ENCODE measurements at places on chromosomes 11 and 22.

GRCh38 chr22:19520007-19520406 is 4.2 kb downstream of the CLDN5 start:
- DNase-seq: no peak

GRCh38 chr11:96187822-96188221 is 155.2 kb downstream of the MAML2 start:
- peak; percentile 90 for DNase-seq

GRCh38 chr11:102318469-102318868 is 1.2 kb downstream of the BIRC3 start:
- no peak for DNase-seq

DNA sequence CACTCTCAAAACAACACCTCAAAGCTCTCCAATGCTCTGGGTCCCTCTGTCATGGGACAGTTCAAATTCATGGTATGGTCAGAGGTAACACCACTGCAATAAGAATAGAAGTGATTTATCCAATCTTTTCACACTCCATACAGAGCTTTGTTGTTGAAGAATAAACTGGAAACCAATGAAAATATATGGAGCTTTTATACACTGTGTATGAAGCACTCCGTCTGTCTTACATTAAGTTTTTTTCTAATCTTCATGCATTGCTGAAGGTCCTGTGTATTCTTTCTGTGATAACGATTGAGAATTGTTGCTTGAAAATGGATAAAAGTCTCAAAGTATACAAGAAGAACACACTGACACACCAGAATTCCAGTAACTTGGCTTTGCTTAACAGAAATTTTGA is 603.7 kb upstream of the LUZP2 start:
- DNase-seq: no peak

- DNase-seq: no peak
Measured at GRCh38 chr11:95426823-95427462, 195.9 kb upstream of the SESN3 start.

GRCh38 chr11:12399355-12399754 is 22.0 kb downstream of the PARVA start:
- peak; percentile 80 for DNase-seq

DNA sequence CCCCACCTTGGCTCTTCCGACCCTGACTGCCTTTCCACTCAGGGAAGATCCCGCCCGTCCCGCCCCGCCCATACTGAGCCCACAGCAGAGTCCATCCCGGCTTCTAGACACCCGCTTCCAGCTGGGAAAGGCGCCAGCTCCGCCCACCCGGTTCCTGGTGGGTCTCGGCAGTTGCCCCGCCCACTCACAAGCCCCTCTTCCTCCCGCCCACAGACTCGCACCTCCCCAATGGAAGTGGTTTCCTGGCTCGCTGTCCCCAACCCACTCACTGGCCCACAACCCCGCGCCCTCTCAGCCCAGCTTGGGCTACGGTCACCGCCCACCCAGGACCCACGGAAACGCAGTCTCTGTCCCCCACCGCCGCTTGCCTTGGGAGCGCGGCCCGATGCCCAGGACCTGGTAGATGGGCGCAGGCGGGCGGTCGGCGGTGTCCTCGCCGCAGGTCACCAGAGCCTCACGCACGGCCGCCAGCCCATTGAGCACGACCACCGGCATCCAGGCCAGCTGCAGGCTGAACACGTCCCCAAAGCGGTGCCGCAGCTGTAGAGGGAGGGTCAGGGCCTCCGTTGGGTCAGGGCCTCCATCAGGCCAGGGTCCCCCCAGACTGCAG is 22.2 kb upstream of the CYP2D6 start:
- no peak for DNase-seq

GRCh38 chr11:15295695-15296094 is 181.0 kb downstream of the INSC start:
- DNase-seq: no peak

- DNase-seq: no peak
Measured at GRCh38 chr11:128827191-128827893, 39.8 kb downstream of the KCNJ1 start.

GRCh38 chr22:31239771-31240370 is 27.8 kb downstream of the LIMK2 start:
- peak; percentile 73 for DNase-seq

- DNase-seq: no peak
Measured at GRCh38 chr11:45212566-45213315, 66.3 kb downstream of the PRDM11 start.

GRCh38 chr11:2091112-2091746 is 48.0 kb downstream of the IGF2 start:
- DNase-seq: no peak

- no peak for DNase-seq
Measured at GRCh38 chr22:48803948-48804810, 1023.5 kb downstream of the BRD1 start.

DNA sequence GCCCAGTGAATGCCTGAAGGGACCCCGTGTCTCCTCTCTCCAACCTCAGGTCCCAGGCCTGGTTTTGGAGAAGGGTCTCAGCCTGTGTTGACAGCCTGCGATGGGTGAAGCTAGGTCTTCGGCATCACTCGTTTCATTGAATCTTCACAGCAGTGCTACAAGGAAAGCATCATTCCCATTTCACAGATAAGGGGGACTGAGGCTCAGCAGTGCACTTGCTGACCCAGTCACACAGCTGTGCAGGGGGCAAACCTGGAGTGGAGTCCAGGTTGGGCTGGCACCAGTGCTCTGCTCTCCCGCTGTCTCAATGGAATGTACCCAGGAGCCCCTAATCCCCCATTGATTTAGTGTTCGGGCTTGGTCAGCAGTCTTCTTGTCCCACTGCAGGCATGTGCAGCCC is 10.9 kb upstream of the YWHAH start:
- no peak for DNase-seq

DNA sequence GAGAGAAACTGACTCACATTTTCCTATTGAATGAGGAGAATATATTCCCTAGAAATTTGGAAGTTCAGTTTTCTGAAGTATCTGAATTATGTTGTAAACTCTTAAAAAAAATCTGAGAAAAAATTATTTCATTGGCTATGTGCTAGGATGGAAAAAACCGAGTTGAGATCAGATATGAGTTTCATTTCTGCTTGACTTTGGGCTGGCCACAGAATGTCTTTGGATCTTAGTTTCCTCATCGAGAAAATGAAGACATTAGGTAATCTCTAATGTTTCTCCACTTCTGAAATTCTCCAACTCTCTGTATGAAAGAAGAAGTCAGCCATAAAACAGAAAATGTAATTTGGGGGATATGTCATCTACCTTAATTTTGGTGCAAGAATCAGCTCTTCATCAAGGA is 28.8 kb downstream of the SLN start:
- no peak for DNase-seq

- DNase-seq: no peak
Measured at GRCh38 chr11:69918231-69918937, 99.2 kb upstream of the FGF3 start.

DNA sequence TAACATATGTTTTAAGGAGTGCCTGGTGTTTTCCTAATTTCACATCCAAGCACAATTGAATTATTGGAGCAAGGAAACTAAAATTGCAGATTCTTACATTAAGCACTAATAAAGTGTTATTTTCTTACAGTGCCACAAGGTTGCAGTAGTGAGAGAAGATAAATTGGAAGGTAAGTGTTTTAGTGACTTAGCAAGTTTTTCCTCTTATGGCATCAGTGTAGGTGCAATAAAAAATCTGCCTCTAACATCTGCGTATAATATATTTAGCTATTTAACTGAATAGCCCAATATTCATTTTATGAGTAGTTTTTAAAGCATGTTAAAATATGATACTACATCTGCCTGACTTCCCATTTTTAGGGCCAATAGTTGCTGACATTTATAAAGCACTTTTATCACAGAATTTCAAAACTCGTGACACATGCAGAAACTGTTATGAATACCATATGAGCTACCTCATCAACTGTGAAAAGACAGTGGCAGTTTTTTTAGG is 19.0 kb downstream of the POLD3 start:
- DNase-seq: peak; percentile 79

DNA sequence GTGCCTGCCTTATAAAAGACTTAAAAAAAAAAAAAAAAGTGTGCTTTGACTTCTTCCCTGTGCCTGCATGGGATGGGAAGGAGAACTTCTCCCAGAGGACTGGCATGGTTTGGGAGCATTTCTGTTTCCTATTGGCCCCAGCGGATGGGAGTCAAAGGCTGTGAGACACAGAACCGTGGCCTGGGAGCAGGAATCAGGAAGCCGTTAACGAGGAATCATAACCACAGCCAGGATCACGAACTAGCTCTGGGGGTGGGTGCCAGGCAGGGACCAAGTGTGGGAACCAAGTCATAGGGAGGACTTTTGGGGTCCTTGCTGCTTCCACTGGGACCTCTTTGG is 526 bp downstream of the C1QTNF6 start:
- DNase-seq: peak; percentile 61

DNA sequence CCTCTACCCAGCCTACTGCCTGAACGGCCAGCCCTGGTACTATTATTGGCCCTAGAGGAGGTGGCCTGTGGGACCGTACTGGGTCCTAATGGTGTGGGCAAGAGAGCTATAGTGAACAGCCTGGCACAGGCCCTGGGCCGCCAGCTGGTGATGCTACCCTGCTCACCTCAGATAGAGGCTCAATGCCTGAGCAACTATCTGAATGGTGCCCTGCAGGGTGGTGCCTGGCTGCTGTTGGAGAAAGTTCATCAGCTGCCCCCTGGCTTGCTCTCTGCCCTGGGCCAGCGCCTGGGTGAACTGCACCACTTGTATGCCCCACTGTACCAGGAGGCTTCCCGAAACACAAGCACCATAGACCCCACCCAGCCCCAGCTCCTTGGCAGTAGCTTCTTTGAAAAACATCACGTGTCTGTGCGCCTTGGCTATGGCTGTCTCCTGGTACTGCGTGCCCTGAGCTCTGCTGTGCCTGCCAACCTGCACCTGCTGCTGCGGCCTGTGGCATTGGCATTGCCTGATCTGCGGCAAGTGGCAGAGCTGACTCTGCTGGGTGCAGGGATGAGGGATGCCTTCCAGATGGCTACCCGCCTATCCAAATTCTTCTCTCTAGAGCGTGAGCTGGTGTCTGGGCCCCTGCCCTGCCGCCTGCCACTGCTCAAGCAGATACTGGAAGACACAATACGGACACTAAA is 49.0 kb downstream of the DNHD1 start:
- DNase-seq: no peak

GRCh38 chr11:72229925-72230763 is 5.6 kb downstream of the INPPL1 start:
- no peak for DNase-seq

GRCh38 chr11:60984636-60985035 is 13.2 kb downstream of the CD6 start:
- no peak for DNase-seq

DNA sequence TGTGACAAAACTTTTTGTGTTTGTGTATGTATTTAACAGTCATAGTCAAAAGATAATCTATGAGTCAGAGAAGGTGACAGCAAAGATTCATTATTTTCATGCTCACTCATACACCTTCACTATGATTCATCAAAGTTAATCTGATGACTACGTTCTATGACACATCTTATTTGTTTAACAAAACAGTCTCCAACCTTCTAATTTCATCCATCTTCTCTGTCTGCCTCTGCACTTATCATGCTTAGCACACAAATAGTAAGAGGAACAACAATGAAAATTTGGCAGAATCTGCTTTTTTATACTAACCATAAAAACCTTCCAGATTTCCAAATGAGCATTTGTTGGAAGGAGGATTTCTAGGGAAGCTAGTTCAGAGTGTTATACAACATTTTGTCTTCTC is 568.9 kb downstream of the LUZP2 start:
- DNase-seq: no peak

GRCh38 chr11:126188332-126189108 is 22.9 kb downstream of the RPUSD4 start:
- DNase-seq: no peak

DNA sequence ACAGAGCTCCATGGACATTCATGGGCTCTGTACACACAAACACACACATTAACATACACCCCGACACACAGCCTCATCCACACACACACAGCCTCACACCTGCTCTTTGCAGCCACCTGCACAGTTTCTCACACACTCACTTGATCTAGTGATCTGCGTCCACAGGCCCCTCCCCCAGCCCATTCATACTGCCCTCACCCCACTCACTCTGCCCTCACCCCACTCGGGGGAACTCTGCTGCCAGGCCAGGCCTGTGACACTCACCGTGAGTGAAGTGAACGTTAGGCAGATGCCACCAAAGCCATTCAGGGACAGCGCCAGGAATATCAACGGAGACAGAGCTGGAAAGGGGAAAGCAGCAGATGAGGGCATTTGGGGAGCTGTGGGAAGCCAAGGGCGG is 15.0 kb downstream of the SLC43A1 start:
- DNase-seq: no peak

DNA sequence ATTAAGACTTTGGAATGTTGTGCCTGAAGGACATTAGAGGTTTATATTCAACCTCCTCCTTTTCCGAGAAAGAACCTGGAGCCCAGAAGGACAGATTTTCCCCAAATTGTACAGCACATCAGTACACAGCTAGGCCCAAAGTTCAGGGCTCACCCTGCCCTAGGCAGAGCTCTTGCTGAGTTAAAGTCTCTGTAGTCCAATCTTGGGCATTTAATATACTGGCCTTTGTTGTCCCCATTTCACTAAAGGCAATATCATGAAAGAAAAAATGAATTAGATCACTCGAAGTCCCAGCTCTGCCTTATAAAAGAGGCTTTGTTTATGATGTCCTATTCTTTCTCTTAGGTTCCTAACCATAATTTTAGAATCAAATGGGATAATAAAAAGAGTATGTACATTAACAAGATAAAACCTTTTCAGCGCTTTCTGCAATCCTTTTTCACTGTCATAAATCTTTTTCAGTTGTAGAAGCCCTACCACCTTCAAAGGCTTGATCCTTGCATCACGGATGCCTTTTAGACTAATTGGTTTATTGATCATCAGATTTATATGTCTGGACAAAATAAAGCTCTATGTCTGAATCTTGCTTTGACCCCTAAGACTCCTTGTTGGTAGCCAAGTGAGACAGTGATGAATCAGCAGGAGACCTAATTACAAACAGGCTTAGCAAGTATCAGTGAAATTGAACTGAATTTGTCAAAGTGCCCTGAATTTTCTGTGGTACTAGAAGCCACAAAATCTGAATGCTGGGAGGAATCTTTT is 39.8 kb downstream of the RELT start:
- DNase-seq: no peak

GRCh38 chr11:117544130-117544800 is 216.6 kb downstream of the CEP164 start:
- no peak for DNase-seq

- DNase-seq: peak; percentile 33
Measured at GRCh38 chr11:79397252-79397651, 43.6 kb downstream of the TENM4 start.

GRCh38 chr11:83676056-83676601 is 390.0 kb upstream of the CCDC90B start:
- no peak for DNase-seq

DNA sequence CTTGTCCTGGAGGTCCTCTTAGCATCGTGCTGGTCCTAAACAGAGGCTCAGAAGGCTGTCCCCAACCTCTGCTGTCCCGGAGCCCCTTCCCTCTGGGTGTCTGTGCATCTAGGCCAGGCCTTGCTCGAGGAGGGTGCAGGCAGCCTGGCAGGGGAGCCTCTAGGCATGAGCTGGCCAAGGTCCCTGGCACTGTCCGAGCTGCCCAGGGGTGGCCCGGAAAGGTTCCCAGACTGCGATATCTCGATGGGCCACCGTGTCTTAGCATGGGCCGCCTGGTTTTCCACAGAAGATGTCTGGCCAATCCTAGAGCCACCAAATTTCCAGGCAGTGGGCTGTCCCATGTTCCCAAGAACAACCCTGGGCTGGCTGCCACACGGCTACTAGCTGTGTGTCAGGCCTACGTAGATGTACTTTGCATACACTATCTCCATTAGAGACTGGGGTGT is 24.6 kb upstream of the SMIM38 start:
- no peak for DNase-seq

- peak; percentile 75 for DNase-seq
Measured at GRCh38 chr22:20298803-20299745, 20.8 kb downstream of the DGCR6L start.

GRCh38 chr11:115539844-115540243 is 35.6 kb upstream of the CADM1 start:
- no peak for DNase-seq

Measured in amniotic epithelial cell (primary cell).